ENCODE measurements at places on chromosomes 1 and 21. TPM values are rescaled to one million over a fixed set of nuclear protein-coding genes. Genes with fewer than 3 reads are reported as not detected.
A peak's percentile ranks its signal among the peaks of the same experiment; 100 is the strongest.

GRCh38 chr1:183148599-183148998 is 37.5 kb upstream of the LAMC2 start:
- no peak for DNase-seq

The CHI3L2 gene
- not detected for total RNA-seq

- peak; percentile 49 for DNase-seq
Observed at GRCh38 chr1:240093120-240093961, 1.7 kb downstream of the FMN2 start.

DNA sequence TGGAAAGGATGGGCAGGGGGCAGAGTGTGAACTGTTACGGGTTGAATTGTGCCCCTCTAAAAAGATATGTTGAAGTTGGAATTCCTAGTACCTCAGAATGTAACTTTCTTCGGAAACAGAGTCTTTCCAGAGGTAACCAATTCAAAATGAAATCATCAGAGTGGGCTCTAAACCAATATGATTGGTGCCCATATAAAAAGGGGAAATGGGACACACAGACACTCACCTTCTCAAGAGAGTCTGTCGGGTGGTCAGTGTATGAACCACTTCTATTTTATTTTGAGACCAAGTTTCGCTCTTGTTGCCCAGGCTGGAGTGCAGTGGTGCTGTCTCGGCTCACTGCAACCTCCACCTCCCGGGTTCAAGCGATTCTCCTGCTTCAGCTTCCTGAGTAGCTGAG is 7.6 kb downstream of the EDARADD start:
- DNase-seq: no peak

DNA sequence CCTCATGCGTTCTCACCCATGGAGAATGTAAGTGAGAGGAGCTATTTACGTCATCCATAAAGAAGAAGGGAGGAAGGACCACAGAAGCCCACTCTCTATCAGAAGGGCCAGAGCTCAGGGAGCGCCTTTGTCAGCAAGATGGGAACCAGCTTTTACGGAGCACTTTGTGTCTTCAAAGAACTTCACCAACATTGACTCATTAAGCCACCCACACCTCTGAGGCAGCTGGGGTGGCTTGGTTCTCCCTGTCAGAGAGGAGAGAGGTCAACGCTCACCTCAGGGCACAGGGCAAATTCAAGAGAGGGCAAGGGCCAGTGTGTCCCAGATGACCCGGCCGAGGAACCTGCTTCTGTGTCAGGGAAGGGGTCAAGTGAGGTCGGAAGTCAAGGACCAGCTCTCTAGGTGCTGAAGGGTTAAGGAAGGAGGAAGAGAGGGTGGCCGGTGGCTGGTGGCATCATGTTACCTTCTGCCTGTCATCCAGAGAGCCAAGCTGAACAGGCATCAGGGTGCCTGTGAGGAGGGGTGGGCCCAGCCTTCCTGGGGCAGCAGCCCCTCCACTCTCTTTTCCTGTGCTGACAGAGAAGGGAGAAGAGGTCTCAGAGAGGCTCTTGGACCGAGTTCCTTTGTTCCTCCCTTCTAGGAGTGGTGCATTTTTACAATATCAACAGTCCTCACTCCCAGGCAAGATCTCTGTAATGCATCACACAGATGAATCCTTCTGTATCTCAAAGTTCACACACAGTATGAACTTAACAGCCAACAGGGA is 109.0 kb downstream of the ETS2 start:
- DNase-seq: no peak
